ENCODE measurements at places on chromosomes 4 and X.

DNA sequence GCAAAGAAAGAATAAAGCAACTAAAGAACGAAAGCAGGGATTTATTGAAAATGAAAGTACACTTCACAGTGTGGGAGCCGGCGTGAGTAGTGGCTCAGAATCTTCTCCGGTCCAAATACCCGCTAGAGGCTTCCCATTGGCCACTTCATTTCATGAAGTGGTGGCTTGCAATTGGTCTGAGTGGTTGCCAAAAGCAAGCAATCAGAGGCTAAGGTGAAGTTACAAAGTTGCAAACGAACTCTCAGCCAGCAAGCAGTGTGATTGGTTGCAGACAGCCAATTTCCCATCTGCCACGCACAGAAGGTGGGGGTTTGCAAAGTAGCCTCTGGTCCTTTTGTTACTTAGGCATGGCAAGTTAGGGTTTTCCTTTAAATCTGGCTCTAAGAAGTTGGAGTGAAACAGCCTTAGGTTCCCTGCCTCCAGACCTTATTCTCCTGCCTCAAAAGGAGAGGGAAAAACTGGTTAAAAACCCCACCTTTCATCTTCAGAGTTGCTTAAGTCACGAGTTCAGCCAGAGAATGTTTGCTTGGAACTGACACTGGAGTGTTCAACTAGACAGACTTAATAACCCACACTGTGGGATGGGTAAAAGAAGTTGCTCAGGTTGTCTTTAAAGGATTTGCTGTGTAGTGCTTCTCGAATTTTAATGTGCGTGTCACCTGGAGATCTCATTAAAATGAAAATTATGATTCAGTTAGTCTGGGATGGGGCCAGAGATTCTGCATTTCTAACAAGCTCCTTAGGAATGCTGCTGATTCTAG is 6.9 kb upstream of the CLOCK start:
- DNase-seq, result peak; percentile 21
- no peaks in the 10 kb centered on the region for H3K27me3 ChIP-seq
- peak overlapping the region; percentile 47 for H3K4me3 ChIP-seq
- H3K4me1 ChIP-seq, result peaks cover 10% of the 10 kb centered on the region
- peak overlapping the region; percentile 63 for H3K27ac ChIP-seq

DNA sequence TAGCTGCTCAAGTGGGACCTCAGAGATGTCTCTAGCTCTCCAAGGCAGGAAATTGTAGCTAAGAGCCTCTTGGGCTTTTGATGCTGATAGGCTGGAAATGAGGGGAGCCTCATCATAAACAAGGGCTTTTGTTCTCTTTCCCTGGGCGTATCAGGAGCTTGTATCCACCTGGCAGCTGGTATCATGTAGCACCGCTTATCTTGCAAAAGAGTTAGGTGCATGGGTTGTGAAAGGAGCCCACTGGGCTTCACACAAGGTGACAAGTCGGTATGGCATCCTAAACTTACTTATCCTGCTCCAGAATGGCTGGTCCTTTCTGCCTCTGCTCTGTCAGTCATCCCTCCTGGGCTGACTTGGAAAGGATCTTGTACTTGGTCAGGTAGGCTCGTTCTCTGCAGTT is 565.8 kb downstream of the GRXCR1 start:
- H3K4me1 ChIP-seq, result no peaks in the 10 kb centered on the region
- no peak overlapping the region for H3K4me3 ChIP-seq
- H3K27me3 ChIP-seq, result no peaks in the 10 kb centered on the region
- H3K36me3 ChIP-seq, result no peaks in the 10 kb centered on the region
- no peak for DNase-seq
- no peak overlapping the region for H3K27ac ChIP-seq

GRCh38 chrX:152601848-152602616 is 35.7 kb upstream of the GABRQ start:
- no peak for DNase-seq
- no peaks in the 10 kb centered on the region for H3K36me3 ChIP-seq
- no peaks in the 10 kb centered on the region for H3K4me1 ChIP-seq
- H3K27ac ChIP-seq, result no peak overlapping the region
- no peak overlapping the region for H3K4me3 ChIP-seq

- no peaks in the 10 kb centered on the region for H3K27me3 ChIP-seq
- H3K36me3 ChIP-seq, result no peaks in the 10 kb centered on the region
- no peak for DNase-seq
Measured at GRCh38 chr4:8786166-8786565, 85.5 kb downstream of the HMX1 start.

DNA sequence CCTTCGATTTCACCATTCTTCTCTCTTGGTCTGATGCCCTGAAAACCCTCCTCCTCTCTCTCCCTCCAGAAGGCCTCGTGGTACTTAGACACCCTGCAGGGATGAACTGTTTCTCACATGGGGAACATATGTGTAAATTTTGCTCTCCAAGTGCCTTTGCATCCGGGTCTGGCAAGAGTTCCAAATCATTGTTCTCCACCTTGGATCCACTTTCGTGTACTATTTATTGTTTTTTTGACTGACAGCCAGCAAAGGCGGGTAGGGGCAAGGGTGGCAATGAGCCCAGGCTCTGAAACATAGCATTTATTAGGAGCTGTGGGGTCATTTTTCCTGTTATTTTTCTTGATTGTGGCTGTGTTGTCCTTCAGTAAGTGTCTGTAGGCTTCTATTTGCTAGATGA is 81.7 kb downstream of the RTL5 start:
- DNase-seq, result no peak
- no peak overlapping the region for H3K27ac ChIP-seq
- H3K27me3 ChIP-seq, result no peaks in the 10 kb centered on the region

GRCh38 chr4:37815591-37815990 is 10.9 kb upstream of the PGM2 start:
- no peaks in the 10 kb centered on the region for H3K27me3 ChIP-seq
- no peaks in the 10 kb centered on the region for H3K36me3 ChIP-seq
- H3K4me1 ChIP-seq, result no peaks in the 10 kb centered on the region
- no peak overlapping the region for H3K4me3 ChIP-seq
- DNase-seq, result no peak
- no peak overlapping the region for H3K27ac ChIP-seq

DNA sequence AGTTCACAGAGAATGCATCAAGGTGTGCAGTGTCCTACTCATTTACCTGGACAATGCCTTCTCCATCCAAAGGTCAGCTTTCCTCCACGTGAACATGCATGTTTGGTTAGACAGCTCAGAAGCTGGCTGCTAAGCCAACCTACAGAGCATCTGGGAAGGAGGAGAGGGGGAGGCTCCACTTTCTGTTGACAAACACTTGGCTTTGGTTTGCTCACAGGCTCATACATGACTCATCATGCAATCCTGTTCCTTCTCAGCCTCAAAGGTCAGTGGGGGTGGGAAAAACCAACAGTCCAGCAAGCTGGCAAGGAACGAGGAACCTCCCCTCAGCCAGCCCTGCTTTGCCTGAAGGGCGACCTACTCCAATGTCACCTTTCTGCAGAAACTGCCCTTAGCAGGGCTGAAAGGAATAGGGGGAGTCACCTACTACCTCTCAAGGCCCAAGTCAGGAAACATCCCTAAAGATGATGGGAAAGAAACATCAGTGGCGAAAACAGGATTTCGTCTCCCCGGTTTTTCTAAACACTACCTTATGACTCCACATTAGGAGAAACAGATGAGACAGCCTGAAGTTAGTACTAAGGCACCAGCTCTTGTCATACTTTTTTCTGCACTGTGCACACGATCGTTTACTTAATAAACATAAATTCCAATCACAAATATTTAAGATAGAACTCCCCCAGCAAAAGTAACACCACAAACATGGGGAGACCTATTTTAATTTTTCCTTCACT is 37.9 kb downstream of the RELL1 start:
- no peaks in the 10 kb centered on the region for H3K27me3 ChIP-seq
- peak overlapping the region; percentile 44 for H3K27ac ChIP-seq
- H3K4me3 ChIP-seq, result no peak overlapping the region
- DNase-seq, result peak; percentile 71
- peaks cover 33% of the 10 kb centered on the region for H3K36me3 ChIP-seq

- peak overlapping the region; percentile 32 for H3K4me3 ChIP-seq
- DNase-seq, result peak; percentile 85
- H3K27me3 ChIP-seq, result no peaks in the 10 kb centered on the region
- H3K36me3 ChIP-seq, result no peaks in the 10 kb centered on the region
- H3K27ac ChIP-seq, result peak overlapping the region; percentile 53
- H3K4me1 ChIP-seq, result no peaks in the 10 kb centered on the region
Measured at GRCh38 chrX:106177106-106177981, 9.2 kb downstream of the PWWP3B start.

DNA sequence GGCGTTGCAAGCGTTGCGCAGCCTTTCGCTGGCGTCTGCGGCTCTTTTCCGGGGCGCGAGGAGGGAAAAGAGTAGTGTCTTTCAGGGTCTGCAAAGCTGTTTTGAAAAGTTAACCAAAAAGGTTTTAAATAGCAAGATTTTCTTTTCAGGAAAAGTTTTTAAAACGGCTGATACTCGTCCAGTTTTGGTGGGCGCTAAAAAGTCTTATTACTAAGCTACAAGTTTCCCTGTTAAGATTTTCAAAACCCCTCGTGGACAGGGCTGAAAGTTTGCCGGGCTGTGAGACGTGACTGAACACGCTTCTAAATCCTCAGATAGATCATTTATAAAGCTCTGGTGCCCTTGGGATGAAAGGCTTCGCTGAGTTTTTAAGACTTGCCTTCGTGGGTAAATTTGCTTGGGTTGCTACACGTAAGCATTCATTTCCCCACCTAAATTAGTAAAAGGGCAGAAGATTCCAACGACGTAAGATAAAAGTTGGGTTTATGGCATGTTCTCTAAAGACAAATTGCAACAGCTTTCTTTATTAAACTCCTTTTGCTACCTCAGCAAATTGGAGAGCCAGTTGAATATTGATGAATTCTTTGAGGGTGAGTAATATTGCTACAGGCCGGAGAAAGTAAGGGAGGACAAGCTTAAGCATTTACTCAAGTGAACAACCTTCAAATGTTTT is 91.5 kb downstream of the HPRT1 start:
- no peaks in the 10 kb centered on the region for H3K36me3 ChIP-seq
- no peaks in the 10 kb centered on the region for H3K4me1 ChIP-seq

DNA sequence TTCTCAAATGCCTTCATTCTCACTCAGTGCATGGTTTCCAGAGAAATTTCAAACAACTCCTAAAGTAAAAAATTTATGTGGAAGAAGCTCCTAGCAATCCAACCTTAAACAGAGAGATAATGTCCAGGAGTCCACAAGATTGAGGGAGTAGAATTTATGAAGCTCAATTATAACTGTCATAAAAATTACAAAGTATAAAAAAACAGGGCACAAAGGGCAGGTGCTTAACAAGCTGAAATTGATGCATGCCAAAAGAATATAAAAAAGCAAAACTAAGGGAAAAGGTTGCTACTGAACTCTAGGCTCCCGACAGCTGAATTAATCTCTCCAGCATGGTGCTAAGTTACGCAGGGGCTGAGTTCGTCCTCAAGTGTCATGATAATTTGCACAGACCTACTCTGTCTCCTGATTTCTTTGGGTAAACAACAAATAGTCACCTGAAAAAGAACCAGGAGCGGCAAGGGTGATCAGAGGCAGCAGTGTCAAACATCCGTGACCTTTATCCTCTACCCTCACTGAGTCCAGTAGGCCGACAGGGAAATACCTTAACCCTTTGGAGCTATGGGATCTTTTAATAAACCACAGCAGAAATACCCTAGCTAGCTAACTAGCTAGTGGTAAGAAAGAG is 47.2 kb upstream of the RELL1 start:
- no peak for DNase-seq
- H3K4me3 ChIP-seq, result no peak overlapping the region

DNA sequence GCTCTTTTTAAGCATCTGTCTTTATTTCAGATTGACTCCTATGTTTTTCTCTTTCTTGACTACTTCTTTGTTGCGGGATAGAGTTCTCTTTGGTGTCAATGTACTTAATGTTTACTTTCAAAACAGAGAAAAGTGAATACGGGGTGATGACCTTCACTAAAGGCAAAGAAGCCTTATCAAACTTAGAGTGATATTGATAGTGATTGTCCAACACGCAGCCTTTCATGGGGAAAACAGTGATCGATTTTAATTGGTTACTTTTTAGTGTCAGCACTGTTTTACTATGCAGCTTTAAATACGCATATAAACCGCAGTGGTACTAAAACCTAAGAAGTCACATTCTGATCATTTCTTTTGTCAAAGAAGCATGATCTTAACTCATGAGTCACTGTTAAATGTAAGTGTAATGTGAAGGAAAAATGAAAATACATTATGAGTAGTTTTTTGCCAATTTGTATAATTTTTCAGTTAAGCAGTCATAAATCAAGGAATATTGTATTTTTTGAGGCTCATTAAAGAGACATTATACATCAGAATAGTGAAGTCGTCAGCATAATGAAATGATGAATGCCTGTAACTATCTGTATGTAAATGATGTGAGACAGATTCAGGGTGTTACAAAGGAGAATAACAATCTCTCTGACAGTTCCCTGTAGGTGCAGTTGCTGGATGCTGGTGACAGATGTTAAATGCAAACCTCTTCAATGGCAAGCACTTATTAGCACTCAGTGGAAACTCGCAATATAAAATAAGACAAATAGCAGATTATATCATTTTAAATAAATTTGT is 2082.8 kb upstream of the TENM3 start:
- no peak overlapping the region for H3K27ac ChIP-seq
- no peaks in the 10 kb centered on the region for H3K36me3 ChIP-seq
- no peak for DNase-seq
- no peaks in the 10 kb centered on the region for H3K27me3 ChIP-seq
- H3K4me1 ChIP-seq, result no peaks in the 10 kb centered on the region
- no peak overlapping the region for H3K4me3 ChIP-seq

- DNase-seq, result no peak
- no peaks in the 10 kb centered on the region for H3K27me3 ChIP-seq
- no peak overlapping the region for H3K27ac ChIP-seq
- no peaks in the 10 kb centered on the region for H3K36me3 ChIP-seq
- no peaks in the 10 kb centered on the region for H3K4me1 ChIP-seq
Measured at GRCh38 chr4:110484767-110485166, 8.8 kb downstream of the ENPEP start.

DNA sequence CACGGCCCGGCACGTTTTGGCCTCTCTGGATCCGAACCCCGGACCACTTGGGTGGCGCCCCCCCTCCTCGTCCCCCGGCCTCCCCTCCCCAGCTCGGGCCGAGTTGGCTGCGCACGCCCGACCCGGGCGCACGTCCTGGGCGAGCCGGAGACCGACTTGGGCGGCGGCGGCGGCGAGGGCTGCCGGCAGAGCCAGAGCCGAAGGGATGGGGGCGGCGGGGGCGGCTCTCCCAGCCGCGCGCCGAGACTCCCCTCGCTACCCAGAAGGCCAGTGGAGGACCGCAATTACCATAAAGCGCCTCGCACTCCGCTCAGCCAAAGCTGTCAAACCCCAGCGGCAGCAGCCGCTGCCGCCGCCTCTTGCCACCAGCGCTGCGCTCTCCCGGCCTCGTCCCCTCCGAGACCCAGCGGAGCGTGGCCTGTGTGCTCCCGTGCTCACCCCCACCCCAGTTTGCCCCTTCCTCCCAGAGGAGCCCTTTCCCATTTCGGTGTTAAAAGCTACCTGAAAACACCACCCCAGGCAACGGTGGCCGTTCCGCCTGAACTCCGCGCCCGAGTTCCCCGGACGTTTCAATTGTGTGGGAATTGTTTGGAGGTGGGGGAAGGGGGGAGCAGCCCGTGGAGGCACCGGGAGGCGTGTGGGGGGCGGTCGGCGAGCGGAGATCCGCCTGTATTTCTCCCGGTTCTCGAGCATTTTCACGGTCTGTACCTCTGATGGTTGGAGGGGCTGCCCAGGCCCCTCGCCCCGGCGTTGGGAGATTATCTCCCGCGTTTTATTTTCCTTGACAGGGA is 701 bp upstream of the BCOR start:
- no peaks in the 10 kb centered on the region for H3K27me3 ChIP-seq
- DNase-seq, result peak; percentile 42
- peak overlapping the region; percentile 21 for H3K4me3 ChIP-seq
- peak overlapping the region; percentile 89 for H3K27ac ChIP-seq
- H3K4me1 ChIP-seq, result peaks cover 23% of the 10 kb centered on the region

All from heart left ventricle (tissue), 16 donors.